ENCODE measurements at places on chromosomes 4 and X. TPM values are rescaled to one million over a fixed set of nuclear protein-coding genes. Genes with fewer than 3 reads are reported as not detected.

The MAGEB10 gene
- not detected for total RNA-seq

The SLITRK2 gene
- 10.6 TPM for total RNA-seq

The STK32B gene
- 18.2 TPM for total RNA-seq

The NPY5R gene
- 11.3 TPM for total RNA-seq

The TMEM156 gene
- total RNA-seq: 0.46 TPM

The DDIT4L gene
- total RNA-seq: 3.7 TPM

The CT45A5 gene
- total RNA-seq: 0.46 TPM

The PASD1 gene
- not detected for total RNA-seq

The MAGEB17 gene
- not detected for total RNA-seq

The PDCL2 gene
- total RNA-seq: not detected

The NXF2 gene
- 0.23 TPM for total RNA-seq

The HMX1 gene
- 0.46 TPM for total RNA-seq

The GABRG1 gene
- total RNA-seq: 90.7 TPM

The HOPX gene
- 65.7 TPM for total RNA-seq

The CLDN22 gene
- total RNA-seq: not detected

The LRP2BP gene
- total RNA-seq: 9.0 TPM

The ETDA gene
- total RNA-seq: not detected

The TLR3 gene
- 2.1 TPM for total RNA-seq

The GCNA gene
- total RNA-seq: 2.8 TPM

The NOX1 gene
- total RNA-seq: not detected

The ZNF157 gene
- total RNA-seq: 5.1 TPM
